Skin of body (tissue), 3 donors: ENCODE measurements at places on chromosomes 13 and 19. TPM values are rescaled to one million over a fixed set of nuclear protein-coding genes. Genes with fewer than 3 reads are reported as not detected.

CD33 gene
- 4.5 TPM for total RNA-seq

DNA sequence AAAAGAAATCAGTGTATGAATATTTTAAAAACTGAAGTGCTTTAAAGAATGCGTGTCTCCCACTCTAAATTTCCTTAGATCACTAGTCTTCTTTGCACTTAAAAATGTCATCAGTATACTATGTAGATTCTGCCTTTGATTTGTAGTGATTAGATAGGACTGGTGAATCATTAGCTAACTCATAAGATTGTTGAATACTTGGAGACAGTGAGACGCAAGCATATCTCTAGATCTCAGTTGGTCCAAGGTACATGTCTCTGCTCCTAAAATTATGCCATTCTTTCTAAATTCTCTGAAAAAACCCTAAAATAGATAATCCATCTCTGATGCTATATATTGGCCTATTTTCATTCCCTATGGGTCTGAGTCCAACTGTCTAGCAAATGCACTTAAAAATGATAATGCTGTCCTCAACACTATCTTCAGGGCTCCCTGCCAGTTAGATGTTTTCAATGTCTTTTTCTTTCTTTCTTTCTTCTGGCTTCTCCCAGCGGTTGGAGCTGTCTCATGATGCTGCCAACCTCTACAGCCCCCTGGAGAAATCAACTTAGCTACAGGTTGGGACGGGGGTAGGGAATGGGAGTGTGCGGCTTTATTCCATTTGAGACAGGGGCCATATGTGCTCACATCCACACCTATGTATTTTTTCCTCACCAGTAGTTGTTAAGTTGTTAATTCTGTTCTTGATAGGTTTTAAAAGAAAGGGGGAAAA lies 301.0 kb downstream of the NDFIP2 start:
- DNase-seq = no peak

SAFB2 gene
- 41.2 TPM for total RNA-seq

NUMBL gene
- 17.6 TPM for total RNA-seq

- DNase-seq = no peak
Measured at GRCh38 chr13:49112782-49113525, 107.2 kb upstream of the MLNR start.

ATXN8OS gene
- total RNA-seq = not detected

GRCh38 chr19:16654627-16655026 lies 5.3 kb downstream of the SMIM7 start:
- no peak for DNase-seq
